ENCODE measurements at places on chromosomes 1 and 21.

GRCh38 chr1:19311503-19311930, 427 bp downstream of the AKR7A2 start:
- DNase-seq, result no peak

GRCh38 chr1:184210862-184211261, 159.3 kb downstream of the TSEN15 start:
- no peak for DNase-seq

DNA sequence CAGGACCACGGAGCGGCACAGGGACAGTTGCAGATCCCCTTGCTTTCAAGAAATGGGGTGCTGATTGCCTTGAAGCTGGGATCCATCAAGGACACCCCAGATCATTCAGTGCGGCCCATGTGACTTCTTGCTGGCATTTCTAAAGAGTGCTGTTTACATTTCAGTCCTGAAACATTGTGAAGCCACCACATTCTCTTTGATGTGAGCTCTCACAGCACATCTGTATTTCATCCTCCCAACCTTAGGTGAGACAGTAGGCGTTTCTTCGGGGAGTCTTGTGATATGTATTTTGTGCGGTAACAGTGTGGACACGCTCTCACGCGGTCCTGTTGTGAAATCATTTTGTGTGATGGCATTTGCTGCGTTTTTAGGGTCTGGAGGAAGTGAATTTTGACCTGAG, 57.2 kb downstream of the CACHD1 start:
- DNase-seq, result no peak

- DNase-seq, result no peak
Observed at GRCh38 chr1:150971583-150972416, 2.8 kb downstream of the CERS2 start.

- no peak for DNase-seq
Observed at GRCh38 chr21:46545363-46545762, 59.5 kb downstream of the S100B start.

- DNase-seq, result no peak
Observed at GRCh38 chr1:4650481-4650880, 3.9 kb upstream of the AJAP1 start.

DNA sequence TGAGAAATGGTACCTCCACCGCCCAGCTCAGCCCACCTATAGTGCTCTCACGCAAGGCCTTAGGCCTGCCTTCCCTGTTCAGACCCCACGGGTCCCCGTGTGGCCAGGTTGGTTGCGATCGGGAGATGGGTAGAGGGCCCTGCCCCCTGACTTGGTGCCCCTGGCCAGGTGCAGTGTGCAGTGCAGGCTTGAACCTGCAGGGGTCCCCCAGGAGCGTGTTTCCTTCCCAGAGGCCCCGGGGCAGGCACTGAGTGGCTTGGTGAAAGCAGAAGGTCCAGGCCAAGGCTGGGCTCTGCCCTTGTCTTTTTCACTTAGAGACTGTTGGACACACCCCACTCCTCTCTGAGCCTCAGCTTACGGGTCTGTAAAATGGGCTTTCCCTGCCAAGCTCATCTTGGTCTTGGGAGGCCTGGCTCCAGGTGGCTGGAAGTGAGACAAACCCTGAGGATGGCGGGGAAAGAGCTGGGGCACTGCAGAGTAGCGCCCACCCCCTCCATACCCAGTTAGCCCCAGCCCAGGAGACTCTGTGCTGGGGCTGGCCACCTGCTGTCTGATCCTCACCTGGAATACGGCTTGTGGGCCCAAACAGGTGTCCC, 9.3 kb upstream of the HES5 start:
- peak; percentile 5 for DNase-seq

GRCh38 chr1:44073528-44073927, 42.3 kb upstream of the SLC6A9 start:
- peak; percentile 78 for DNase-seq

GRCh38 chr1:167630568-167631385, 745 bp downstream of the RCSD1 start:
- DNase-seq, result peak; percentile 53

DNA sequence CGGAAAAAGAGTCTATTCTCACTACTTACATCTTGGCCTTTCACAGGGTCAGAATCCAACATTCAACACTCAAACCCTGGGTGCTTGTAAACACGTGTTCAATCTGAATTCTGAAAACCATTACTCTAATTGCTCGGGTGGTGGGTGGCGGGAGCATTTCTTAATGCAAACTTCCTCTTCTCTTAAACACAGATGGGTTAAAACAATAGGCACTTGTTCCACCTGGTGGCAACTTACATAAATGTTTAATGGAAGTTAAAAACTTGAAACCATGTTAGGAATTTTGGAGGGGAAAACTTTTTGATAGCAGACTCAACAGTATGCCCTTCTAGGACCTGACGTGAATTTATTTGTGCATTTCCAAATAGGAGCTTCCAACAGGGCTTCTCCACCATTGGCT, 23.4 kb upstream of the TDRD10 start:
- DNase-seq, result peak; percentile 79

DNA sequence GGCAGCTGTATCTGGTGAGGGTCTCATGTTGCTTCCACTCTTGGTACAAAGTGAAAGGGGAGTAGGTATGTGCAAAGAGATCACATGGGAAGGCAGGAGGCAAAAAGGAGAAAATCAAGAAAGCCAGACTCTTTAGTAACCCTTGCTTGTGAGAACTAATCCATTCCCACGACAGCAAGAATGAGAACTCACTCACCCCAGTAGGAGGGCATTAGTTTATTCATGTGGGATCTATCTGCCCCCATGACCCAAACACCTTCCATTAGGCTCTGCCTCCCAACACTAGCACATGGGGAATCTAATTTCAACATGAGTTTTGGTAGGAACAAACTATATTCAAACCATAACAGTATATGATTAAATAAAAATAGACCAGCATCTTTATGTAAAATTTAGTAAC, 57.6 kb downstream of the ZNHIT6 start:
- no peak for DNase-seq

GRCh38 chr21:34154878-34155277, 81.5 kb downstream of the MRPS6 start:
- DNase-seq, result no peak

DNA sequence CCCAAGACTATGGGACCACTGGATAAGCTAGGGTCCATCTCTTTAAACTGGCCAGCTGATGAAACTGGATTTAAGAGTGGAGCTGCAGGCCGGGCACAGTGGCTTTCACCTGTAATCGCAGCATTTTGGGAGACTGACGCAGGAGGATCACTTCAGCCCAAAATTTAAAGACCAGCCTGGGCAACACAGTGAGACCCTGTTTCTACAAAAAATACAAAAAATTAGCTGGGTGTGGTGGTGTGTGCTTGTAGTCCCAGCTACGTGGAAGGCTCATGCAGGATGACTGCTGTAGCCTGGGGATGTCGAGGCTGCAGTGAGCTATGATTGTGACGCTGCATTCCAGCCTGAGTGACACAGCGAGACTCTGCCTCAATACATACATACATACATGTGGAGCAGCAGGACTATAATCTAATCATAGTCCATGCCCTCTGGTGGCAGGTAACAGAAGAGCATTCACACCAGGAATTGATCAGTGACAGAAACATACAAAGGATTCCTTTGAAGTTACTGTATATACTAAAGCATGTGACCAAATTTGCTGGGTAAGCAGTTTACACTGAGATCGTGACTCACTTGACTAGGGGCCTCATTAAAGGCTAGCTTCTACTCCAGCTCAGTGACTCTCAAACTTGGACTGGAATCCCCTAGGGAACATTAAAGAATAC, 101.5 kb upstream of the SLFNL1 start:
- DNase-seq, result peak; percentile 27

- DNase-seq, result no peak
Observed at GRCh38 chr1:154822717-154823116, 47.4 kb downstream of the KCNN3 start.

DNA sequence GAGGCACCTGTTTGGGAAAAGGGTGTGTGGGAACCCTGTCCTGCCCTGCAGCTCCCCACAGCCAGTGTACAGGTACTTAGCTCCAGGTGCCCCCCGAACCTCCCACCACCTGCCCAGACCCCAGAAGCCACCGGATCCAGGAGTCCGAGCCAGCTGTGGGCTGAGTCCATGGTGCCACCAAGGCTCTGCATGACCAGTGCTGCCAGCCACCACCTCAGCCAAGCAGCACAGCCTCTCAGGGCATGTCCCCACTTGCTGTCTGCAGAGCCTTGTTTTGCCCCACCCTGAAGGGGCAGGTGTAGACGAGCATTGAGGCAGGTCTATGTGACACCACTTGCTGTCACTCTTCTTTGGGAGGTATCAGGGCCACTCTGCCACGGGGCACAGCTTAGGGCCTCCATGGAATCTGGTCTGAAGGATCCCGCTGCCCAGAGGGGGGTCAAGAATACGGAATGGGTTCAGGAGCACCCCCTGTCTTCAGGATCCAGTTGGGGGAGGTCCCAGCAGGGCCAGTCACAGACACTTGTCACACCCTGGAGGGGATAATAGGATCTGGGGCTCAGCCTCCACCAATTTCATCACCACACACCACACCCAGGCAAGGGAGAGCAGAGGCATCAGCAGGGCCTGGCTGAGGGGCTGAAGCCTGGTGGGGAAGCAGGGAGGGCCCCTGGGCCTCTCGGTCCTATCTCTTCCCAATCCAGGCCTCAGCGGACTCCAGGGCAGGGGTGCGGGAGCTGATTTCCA, 27.7 kb downstream of the ARHGEF19 start:
- DNase-seq, result no peak

- DNase-seq, result no peak
Observed at GRCh38 chr1:82366689-82367088, 566.0 kb downstream of the ADGRL2 start.

DNA sequence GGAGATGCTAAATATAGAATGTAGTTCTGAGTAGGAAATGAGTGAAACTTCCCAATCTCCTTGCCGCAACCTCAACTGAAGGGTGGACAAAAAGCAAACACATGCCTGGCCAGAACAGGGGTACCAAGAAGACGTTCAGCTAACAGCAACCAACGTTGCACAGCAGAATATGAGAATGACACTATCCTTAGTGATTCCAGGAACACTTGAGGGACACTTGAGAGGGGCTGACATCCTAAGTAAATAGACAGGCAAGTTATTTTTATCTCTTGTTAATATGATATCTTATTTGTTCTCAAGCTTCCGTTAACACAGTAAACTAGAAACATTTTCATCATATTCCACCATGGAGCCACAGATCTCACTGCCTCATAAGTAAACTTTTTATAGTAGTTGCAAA, 908 bp downstream of the KRTAP19-1 start:
- DNase-seq, result no peak

DNA sequence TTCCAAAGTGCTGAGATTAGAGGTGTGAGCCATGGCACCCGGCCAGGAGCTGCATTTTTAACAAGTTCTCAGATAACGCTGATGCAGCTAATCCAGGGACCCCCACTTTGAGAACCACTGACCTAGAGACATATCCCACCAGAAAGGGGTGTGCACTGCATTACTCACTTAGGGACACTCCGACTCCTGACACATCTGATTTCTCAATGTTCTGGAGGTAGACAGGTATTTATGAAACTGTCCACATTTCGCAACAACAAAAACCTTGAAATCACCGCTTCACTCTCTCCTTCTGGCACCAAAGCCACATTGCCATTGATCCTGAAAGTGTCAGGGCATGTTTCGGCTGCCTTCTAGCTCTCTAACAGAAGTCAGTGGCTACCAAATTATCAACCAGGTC, 23.2 kb upstream of the CAMTA1 start:
- no peak for DNase-seq

DNA sequence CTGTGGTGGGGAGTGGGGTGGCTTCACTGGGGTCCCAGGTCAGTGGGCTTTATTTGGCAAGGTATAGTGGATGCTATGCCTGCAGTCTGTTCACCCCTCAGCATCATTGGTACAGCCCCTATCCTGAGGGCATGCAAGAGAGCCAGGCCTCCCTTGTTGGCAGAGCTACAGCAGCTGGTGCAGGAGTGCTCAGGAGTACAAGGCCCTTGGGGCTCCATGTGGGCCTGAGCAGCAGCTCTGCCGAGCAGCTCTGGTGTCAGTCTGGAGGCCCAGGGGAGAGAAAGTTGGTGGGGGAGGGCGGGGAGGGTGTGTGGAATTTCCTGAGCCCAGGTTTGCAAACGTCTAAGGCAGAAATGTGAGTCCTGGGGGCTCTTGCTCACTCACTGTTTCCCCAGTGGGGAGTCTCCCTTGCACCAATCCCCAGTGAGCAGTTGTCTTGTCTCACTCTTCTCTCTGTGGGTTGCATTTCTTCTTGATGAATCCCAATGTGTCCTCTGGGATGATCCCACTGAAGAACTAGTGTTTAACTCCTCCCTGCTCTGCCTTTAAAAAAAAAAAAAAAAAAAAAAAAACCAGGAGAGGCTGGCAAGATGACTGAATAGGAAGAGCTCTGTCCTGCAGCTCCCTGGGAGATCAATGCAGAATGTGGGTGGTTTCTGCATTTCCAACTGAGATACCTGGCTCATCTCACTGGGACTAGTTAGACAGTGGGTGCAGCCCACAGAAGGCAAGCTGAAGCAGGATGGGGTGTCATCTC, 39.5 kb upstream of the CYP4X1 start:
- no peak for DNase-seq

- no peak for DNase-seq
Observed at GRCh38 chr1:9822897-9823692, 670 bp downstream of the CLSTN1 start.

DNA sequence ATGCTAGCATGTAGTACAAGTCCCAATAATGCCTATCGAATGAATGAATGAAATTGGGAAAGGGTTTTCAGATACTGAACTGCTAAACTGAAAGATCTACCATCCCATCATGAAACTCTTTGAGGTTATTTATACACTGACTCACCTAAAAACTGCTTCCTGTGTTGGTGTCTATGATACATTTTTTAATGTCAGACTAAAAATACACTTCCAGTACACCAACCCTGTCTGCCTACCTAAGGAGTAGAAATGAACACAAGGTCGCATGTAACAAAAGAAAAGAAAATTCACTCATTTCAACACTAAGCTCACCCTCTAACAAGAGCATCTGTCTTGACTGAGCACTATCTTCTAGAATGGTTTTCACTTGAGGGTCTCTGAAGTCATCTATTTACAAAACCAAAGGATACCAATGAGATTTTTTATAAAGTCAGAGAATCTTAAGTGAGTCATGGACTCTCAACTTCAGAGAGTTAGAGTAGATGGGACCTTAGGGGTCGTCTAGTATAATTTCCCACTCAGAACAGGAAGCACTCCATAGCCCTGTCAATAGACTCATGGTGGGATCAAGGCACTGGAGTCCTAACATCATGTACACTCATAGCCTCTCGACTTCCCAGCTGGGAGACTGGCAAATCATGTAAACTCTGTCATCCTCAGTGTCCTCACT, 53.4 kb downstream of the WLS start:
- no peak for DNase-seq

- peak; percentile 53 for DNase-seq
Observed at GRCh38 chr1:110787328-110788071, 85.4 kb upstream of the CD53 start.

- DNase-seq, result no peak
Observed at GRCh38 chr21:40813918-40814317, 33.0 kb downstream of the DSCAM start.

Data from MV-4-11 (cell line).